ENCODE measurements at places on chromosomes 2 and 18.

GRCh38 chr18:48868468-48869466 is 82.0 kb downstream of the SMAD7 start:
- DNase-seq = no peak

- no peak for DNase-seq
These were observed 709.0 kb upstream of the FAM98A start for GRCh38 chr2:34308140-34308539.

DNA sequence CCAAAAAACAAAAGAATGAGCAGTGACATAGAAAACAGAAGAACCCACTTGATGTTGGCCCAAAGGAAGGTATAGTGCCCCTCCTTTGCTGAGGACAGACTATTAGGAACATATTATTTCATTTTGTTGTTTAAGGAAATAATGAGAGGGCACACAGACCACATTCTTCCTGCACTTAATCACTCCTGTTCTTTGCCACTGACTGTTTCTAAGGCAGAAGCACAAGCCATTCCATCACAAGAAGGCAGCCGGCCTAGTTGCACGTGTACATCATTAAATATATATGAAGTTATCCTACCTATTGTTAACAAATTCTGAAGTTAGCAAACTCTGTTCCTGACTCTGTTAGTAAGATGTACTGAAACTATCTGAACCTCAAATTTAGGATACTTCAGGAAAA is 110.0 kb downstream of the LNPK start:
- DNase-seq = no peak

- DNase-seq = no peak
These were observed 91.8 kb downstream of the ARHGAP28 start for GRCh38 chr18:6821356-6821755.

DNA sequence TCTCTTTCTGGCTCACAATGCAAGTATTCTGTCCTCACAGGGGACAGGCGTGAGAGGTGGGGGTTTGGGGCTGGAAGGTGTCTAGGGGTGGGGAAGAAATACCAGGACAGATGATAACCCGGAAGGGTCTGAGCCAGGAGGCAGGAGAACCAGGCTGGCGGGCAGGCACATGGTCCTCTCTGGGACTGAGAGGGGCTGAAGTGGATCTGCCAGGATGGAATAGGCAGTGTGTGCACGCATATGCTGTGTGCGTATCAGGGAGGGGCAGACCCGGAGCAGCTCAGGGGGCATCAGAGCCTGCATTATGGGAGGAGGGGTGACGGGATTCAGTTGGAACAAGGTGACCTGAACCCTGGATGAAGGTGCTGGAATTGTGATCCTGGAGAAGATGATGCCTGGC is 157.3 kb downstream of the DYSF start:
- no peak for DNase-seq

Data from NCI-H1417 treated with DMSO at 0.1 percent for 48 hours (cell line).